Memory B cell (primary cell): ENCODE measurements at places on chromosomes 16 and 17.

DNA sequence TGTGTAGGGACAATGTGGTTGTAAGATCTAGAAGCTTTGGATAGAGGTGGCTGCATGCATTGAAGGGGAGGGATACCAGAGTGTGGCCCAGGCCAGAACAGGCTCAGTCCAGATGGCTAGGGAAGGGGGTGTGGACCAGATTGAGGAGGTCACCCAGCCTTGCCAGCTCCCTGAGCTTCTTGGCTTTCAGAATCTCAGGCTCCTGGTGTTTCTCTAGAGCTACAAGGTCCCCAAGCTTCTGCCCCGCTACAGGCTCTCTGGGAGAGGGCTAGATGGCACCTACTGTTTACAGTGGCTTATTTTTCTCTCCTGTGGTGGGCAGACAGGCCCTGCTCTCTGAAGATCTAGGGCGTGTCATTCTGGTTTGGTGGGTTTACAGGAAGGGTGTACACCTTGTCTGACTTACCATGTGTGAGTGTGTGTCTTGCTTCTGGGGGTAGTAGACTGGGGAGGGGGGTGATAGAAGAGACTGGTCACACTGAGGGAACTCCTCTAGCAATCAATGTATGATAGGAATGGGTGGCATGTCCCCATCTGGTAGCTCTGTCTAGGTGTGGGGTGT is 1.1 kb downstream of the RARA start:
- no peak for DNase-seq

DNA sequence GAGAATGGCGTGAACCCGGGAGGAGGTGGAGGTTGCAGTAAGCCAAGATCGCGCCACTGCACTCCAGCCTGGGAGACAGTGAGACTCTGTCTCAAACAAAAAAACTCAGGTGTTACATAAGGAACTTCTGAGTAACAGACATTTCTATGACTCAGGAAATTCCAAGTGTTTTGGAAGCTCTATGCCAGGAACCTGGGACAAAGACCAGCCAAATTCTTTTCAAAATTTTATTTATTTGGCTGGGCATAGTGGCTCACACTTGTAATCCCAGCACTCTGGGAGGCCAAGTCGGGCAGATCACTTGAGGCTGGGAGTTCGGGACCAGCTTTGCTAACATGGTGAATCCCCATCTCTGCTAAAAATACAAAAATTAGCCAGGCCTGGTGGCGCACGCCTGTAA is 5.2 kb upstream of the SH2B1 start:
- DNase-seq = no peak

- DNase-seq = no peak
Observed at GRCh38 chr16:83390759-83391158, 417.0 kb upstream of the HSBP1 start.

- no peak for DNase-seq
Observed at GRCh38 chr16:54928411-54929089, 2.1 kb upstream of the IRX5 start.

GRCh38 chr17:14873996-14874395 is 391.1 kb downstream of the PMP22 start:
- DNase-seq = no peak

- DNase-seq = no peak
Observed at GRCh38 chr16:30357715-30358576, 2.8 kb upstream of the CD2BP2 start.

GRCh38 chr17:29645515-29646051 is 22.9 kb upstream of the CORO6 start:
- no peak for DNase-seq

- DNase-seq = no peak
Observed at GRCh38 chr16:31331141-31331764, 23.7 kb upstream of the ITGAX start.

- DNase-seq = peak; percentile 78
Observed at GRCh38 chr17:40615068-40615840, 32.4 kb downstream of the SMARCE1 start.

GRCh38 chr16:3175157-3176093 is 12.6 kb upstream of the OR1F1 start:
- DNase-seq = no peak

GRCh38 chr17:10666906-10667305 is 9.8 kb upstream of the MYH3 start:
- DNase-seq = no peak

DNA sequence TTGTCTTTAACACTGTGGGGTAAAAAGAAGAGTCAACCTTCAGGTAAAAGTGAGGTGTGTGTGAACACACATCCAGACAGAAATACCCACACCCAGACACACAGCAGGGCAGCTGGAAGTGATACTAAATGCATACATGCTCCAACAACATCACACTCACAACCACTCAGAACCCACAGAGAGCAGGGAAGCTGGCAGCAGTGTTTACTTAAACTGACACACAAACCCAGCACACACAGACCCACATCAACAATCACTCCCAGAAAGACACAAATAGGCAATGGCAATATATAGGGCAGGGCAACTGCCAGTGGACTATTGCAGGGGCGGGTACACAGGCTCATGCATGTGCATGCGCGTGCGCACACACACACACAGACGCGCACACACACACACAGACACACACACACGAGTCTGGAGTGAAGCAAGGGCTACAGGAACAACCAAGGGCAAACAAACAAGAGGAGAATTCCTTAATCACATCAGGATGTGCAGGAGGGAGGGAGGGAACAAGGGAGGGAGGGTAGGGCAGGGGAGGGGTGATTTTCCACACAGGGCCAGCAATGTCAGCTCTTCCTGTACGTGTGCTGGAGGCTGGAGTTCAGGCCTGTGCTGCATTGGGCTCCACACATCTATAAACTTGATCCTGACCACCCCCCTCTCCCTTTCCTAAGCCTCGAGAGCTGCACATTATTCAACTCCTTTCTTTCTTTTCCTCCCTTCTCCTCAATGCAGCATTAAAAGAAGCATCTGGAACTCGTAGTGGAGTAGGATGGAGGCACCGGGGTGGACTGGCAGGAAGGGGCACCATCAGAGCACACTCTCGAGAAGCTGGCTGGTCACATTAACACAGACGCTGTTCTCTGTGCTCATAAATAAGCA is 30.1 kb downstream of the HIC1 start:
- no peak for DNase-seq
